ENCODE measurements at places on chromosomes 5 and 9. TPM values are rescaled to one million over a fixed set of nuclear protein-coding genes. Genes with fewer than 3 reads are reported as not detected.

Gene IRX1
- not detected for polyA plus RNA-seq

Gene LCN2
- not detected for polyA plus RNA-seq

Gene SLIT3
- 80.0 TPM for polyA plus RNA-seq

Gene TSSK1B
- polyA plus RNA-seq, result 0.05 TPM

Gene EQTN
- polyA plus RNA-seq, result not detected

Gene DMRT3
- not detected for polyA plus RNA-seq

Gene GRIN3A
- not detected for polyA plus RNA-seq

Gene IL17B
- not detected for polyA plus RNA-seq

Gene LIX1
- 0.02 TPM for polyA plus RNA-seq

Gene CBY3
- polyA plus RNA-seq, result not detected

Gene ADAMTS12
- 4.1 TPM for polyA plus RNA-seq

Gene ZNF474
- polyA plus RNA-seq, result 0.08 TPM

Gene C9orf153
- polyA plus RNA-seq, result 0.03 TPM

Gene PRDM12
- polyA plus RNA-seq, result 0.08 TPM

Gene ANKRD31
- polyA plus RNA-seq, result 0.05 TPM

Gene PCDHGC5
- 1.9 TPM for polyA plus RNA-seq

Gene RAPGEF6
- polyA plus RNA-seq, result 2.9 TPM

Gene CDC14B
- polyA plus RNA-seq, result 10.1 TPM

Gene FOXD4L4
- 0.13 TPM for polyA plus RNA-seq

- no peak for DNase-seq
Observed at GRCh38 chr5:72651779-72652178, 144.6 kb upstream of the ZNF366 start.

DNA sequence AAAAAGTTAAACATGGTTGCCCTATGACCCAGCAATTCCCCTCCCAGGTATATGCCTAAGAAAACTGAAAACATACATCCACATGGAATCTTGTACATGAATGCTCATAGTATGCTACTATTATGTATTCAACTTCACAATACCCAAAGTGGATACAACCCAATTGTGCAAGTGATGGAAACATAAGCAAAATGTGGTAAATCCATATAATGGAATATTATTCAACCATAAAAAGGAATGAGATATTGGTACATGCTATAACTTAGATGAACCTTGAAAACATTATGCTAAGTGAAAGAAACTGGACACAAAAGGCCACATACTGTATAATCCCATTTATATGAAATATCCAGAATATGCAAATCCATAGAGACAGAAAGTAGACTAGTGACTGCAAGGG lies 18.1 kb upstream of the CCDC125 start:
- DNase-seq, result no peak

DNA sequence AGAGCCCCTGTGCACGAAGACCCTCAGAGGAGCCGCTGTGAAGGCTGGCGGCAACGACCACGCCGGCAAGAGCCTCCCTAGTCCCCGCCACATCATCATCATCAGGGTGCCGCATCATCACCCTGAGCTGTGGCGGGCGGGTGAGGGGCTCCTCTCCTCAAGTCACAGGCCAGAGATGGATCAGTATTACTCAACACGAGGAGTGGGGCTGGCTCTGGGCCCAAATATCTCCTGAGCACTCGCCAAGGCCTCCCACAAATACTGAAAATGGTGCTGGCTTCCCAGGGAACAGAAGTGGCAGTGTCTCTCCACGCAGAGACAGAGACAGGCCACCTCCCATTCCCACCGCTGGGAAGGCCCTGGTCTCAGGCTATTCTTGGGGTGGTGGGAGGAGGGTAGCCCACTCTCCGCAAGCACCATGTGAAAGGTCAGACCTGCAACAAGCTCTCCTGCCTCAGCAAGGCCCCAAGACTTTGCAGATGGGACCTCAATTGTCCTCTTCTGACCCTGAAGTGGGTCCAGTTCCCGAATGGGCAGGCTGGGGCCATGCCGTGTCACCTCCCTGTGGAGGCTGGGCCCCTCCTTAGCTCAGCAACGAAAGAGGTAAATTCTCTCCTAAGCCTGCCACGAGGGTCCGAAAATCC lies 39.3 kb upstream of the ZNF354A start:
- DNase-seq, result no peak

DNA sequence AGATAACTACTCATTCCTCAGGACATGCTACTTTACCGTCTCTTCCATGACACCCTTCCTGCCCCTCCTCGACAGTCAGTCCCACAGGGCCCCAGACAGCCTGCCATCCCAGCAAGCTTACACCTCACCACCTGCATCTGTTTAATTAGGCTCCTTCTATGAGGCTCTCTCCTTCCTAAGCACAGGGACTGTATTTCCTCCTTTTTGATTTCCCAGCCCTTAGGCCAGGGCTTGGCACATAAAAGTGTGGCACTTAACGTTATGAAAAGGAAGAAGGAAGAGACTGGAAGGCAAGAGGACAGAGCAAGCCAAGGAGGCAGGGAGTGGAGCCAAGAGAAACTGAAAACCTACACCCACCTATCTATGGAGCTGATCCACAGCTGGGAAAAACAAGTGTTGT lies 146.8 kb downstream of the SIL1 start:
- DNase-seq, result no peak

DNA sequence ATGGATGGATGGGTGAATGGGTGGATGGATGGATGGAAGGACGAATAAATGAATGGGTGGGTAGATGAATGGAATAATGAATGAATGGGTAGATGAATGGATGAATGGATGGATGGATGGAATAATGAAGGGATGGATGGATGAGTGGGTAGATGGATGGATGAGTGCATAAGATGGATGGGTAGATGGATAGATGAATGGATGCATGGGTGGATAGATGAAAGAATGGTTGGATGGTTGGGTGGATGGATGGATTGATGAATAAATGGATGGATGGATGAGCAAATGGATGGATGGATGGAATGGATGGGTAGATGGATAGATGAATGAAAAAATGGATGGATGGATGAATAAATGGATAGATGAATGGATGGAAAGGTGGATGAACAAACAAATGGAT lies 85.2 kb downstream of the PHF2 start:
- DNase-seq, result no peak

- DNase-seq, result peak; percentile 5
Observed at GRCh38 chr9:123678878-123679329, 251.0 kb downstream of the DENND1A start.

- DNase-seq, result no peak
Observed at GRCh38 chr5:151182524-151182900, 24.9 kb upstream of the ANXA6 start.

- no peak for DNase-seq
Observed at GRCh38 chr9:137807721-137808703, 69.6 kb upstream of the CACNA1B start.

- DNase-seq, result no peak
Observed at GRCh38 chr5:134439210-134439654, 27.6 kb upstream of the CDKN2AIPNL start.

GRCh38 chr9:80158554-80159170 lies 586.9 kb downstream of the TLE4 start:
- no peak for DNase-seq

DNA sequence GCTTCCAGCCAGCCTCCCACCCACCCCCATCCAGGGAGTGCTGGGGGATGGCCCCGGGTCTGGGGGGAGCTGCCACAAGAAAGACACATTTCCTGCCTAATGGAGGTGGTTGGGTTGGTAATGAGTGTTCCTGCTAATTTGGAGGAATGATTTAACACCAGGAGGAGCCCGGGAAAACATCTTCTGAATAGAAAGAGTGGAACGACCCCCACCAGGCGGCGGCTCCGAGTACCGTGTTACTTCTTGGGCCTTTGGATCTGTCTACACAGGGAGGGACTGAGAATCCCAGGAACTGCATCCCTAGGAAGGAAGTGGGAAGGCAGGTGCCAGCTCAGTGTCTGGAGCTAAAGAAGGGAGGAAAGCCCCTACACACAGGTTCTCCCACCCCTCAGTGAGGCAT lies 64.6 kb downstream of the TSPAN17 start:
- no peak for DNase-seq

- no peak for DNase-seq
Observed at GRCh38 chr5:30279237-30279636, 914.2 kb upstream of the CDH6 start.

DNA sequence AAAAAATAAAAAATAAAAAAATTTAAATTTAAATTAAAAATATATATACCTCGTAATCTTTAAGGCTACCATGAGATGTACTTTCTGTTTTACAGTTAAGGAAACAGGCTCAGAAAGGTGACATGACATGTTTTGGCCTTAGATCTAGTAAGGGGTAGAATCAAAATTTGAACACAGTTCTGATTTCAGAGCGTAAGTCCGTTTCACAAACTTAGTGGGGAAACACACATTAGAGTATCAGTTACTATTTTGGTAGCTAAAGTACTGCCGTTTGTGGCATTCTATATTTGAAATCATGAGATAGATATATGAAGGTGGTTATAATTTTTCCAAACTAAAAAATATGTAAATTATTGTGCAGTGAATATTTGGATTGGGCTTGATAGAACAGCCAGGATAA lies 186.2 kb downstream of the DENND1A start:
- no peak for DNase-seq

DNA sequence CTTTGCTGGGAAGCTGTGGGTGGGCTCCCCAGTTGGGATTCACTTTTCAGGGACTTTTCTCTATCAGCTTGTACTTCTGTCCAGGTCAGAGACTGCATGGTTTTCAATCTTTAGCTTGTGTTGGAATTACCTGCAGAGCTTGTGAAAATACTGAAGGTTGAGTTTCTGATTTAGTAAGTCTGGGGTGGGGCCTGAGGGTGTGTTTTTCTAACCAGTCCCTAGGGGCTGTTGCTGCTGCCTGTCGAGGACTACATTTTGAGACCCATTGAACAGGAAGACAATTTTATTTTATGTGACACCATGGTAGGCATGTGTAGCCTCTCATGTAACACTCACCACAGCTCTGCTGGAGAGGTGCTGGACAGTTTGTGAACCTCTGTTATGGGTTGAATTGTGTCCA lies 14.7 kb upstream of the MLANA start:
- no peak for DNase-seq

DNA sequence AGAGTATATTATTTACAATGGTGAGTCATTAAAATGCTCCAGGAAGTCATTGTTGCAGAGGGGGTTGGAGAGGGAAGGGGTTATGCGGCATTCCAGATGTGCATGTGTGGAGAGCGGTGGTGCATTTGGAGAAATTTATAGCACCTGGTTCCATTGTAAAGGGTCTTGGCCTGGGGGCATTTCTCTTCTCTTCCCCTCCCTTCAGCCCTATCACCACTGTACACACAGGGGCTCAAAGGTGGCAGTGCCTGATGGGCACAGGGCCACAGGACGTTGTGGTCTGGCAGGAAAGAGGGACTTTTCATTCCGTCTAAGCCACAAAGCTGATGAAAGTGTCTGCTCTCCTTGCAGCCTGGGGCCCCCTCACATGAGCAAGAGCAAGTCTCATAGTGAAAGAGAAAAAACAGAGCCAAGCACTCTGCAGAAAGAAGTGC lies 442.4 kb upstream of the ZNF462 start:
- DNase-seq, result no peak

DNA sequence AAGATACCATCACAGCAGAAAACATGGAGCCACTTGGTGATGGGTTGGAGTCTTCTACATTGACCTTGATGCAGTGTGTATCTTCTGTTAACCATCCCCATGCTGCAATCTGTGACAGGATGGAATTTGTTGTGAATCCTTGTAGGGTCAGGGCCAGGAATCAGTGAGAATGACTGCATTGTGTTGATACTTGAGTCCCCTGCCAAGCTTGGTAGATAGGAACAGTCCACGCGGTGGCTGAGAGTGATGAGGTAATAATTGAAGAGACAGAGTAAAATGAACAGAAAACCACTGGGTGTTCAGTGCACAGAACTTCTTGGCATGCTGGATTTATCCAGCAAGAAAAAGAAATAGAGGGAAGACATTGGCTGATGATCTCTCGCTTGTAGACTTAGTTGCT lies 217.5 kb downstream of the MAN2A1 start:
- no peak for DNase-seq

- peak; percentile 45 for DNase-seq
Observed at GRCh38 chr9:21326526-21327139, 8.6 kb downstream of the KLHL9 start.

- peak; percentile 17 for DNase-seq
Observed at GRCh38 chr5:61319388-61320146, 12.5 kb upstream of the ZSWIM6 start.

- no peak for DNase-seq
Observed at GRCh38 chr9:92737216-92737606, 27.4 kb downstream of the BICD2 start.

GRCh38 chr5:150918613-150919012 lies 13.8 kb upstream of the ZNF300 start:
- peak; percentile 5 for DNase-seq

Data from SK-N-SH (cell line).